ENCODE measurements at places on chromosomes 6 and 20.

- no peaks in the 10 kb centered on the region for H3K27me3 ChIP-seq
- DNase-seq, result no peak
- H3K4me3 ChIP-seq, result no peak overlapping the region
- peaks cover 22% of the 10 kb centered on the region for H3K4me1 ChIP-seq
These were observed 39.6 kb downstream of the E2F3 start for GRCh38 chr6:20441236-20441635.

GRCh38 chr6:168333039-168333438, 13.5 kb upstream of the DACT2 start:
- no peaks in the 10 kb centered on the region for H3K36me3 ChIP-seq
- H3K4me3 ChIP-seq, result no peak overlapping the region
- no peaks in the 10 kb centered on the region for H3K4me1 ChIP-seq
- no peak for DNase-seq

GRCh38 chr6:37210313-37210968, 40.5 kb downstream of the PIM1 start:
- H3K36me3 ChIP-seq, result no peaks in the 10 kb centered on the region
- no peak for DNase-seq
- H3K27me3 ChIP-seq, result no peaks in the 10 kb centered on the region
- no peaks in the 10 kb centered on the region for H3K4me1 ChIP-seq
- no peak overlapping the region for H3K4me3 ChIP-seq

- peaks cover 5% of the 10 kb centered on the region for H3K4me1 ChIP-seq
- no peak overlapping the region for H3K27ac ChIP-seq
- no peaks in the 10 kb centered on the region for H3K27me3 ChIP-seq
- H3K4me3 ChIP-seq, result no peak overlapping the region
- DNase-seq, result no peak
- H3K36me3 ChIP-seq, result peaks cover 7% of the 10 kb centered on the region
These were observed 95.9 kb upstream of the PRL start for GRCh38 chr6:22392711-22393110.

- no peaks in the 10 kb centered on the region for H3K27me3 ChIP-seq
- no peaks in the 10 kb centered on the region for H3K36me3 ChIP-seq
- H3K27ac ChIP-seq, result no peak overlapping the region
- no peaks in the 10 kb centered on the region for H3K4me1 ChIP-seq
- DNase-seq, result no peak
- H3K4me3 ChIP-seq, result no peak overlapping the region
These were observed 14.6 kb downstream of the TXLNB start for GRCh38 chr6:139277161-139277560.

DNA sequence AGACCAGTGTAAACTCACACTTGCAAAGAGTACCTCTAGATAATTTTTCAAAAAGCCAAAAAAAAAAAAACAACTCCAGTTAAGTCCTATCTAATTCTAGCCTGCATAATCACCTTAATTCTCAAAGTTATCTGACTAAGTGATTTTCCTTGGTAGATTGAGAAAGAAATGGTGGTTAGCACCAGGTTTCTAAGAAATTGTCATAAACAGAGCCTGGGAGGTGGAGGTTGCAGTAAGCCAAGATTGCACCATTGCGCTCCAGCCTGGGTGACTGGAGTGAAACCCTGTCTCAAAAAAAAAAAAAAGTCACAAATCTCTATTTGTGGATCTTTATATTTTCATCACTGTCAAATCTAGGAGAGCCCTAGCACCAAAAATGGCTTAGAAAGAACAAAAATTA, 8.9 kb downstream of the FBXO5 start:
- no peak for DNase-seq
- no peak overlapping the region for H3K4me3 ChIP-seq
- H3K36me3 ChIP-seq, result peaks cover 30% of the 10 kb centered on the region
- H3K27me3 ChIP-seq, result no peaks in the 10 kb centered on the region
- H3K27ac ChIP-seq, result no peak overlapping the region

DNA sequence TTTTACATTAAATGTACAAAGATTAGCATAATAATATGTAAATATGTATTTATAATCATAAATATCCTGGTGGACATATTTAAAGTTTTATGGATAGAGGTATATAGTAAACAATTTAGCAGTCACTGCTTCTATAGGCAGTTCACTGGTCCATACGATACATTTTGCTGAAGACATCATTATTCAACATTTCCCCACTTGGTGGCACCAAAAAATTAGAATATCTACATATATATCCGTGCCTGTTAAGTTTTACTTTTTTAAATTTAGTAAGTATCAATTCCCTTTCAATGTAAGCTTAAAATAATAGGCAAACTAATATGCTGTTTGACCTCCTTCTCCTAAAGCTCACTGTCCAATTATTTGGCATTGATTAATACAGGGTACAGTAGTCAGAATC, 64.2 kb downstream of the LMBRD1 start:
- H3K4me1 ChIP-seq, result peaks cover 3% of the 10 kb centered on the region
- H3K36me3 ChIP-seq, result no peaks in the 10 kb centered on the region
- H3K27me3 ChIP-seq, result no peaks in the 10 kb centered on the region
- no peak overlapping the region for H3K4me3 ChIP-seq
- no peak for DNase-seq

All from chondrocyte (in vitro differentiated cells).